NCI-H2029 treated with DMSO at 0.1 percent for 48 hours (cell line): ENCODE measurements at places on chromosomes 4 and X.

DNA sequence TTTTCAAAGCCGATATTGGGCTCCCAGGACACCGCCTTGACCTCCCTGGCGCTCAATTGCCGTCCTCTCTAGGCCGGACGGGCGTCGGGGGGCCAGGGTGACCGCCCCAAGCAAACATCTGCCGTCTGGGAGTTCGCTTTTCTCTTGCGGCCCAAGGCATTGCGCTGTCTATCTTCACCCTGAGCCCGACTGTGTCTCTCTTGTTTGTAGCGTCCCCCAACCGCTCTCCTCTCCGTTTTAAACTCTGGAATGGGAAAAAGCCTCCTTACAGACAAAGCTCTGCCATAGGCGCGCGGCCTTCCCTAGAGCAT is 551 bp upstream of the ARX start:
- DNase-seq: no peak

DNA sequence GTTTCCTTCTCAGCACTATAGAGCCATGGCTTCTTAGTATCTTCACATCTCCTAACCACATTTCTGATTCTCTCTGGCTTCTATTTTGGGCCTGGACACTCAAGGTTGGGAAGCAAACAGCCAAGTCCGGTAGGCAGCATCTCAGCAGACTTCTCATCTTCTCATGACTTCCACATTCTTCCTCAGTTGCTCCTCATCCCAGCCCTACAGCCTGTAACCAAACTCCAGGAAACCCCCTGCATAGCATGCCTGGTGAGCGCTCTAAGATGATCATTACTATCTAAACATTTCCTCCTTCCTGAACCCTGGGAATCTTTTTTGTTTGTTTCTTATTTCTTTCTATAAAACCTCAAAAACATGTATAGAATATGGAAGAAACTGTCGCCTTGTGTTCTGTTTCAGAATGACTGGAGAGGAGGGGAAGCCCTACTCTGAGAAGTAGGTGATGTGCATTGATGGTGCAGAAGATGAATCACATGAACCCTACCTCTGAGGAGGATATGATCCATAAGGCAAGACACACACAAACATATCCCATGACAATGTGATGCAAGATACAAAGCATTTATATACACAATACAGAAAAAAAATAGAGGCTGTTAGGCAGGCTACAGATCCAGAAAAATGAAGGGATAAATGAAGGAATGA is 219.8 kb upstream of the GYPA start:
- no peak for DNase-seq

GRCh38 chrX:85906399-85906798 is 141.0 kb downstream of the CHM start:
- DNase-seq: no peak

GRCh38 chrX:30876367-30876766 is 12.7 kb downstream of the TAB3 start:
- DNase-seq: no peak

- peak; percentile 5 for DNase-seq
Measured at GRCh38 chr4:128565565-128566186, 243.8 kb upstream of the JADE1 start.

DNA sequence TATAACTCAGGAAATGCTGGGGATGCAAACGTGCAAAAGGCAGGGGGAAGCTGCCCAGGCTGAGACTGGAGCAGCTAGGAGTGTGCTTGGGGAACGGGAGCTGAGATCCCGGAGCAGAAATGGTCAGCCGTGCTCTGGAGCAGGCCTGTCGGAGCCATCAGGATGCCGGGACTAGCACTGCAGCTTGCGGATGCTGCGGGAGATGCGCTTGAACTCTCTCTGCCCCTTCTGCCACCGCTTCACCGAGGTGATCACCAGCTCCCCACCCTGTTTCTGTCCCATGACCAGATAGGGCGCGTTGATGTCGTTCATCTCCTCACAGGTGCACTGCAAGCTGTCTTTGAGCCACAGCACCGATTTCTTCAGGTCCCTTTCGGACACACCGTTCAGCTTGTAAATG is 7.6 kb downstream of the SFRP2 start:
- DNase-seq: no peak

GRCh38 chr4:184826691-184827270 is 1.0 kb upstream of the ACSL1 start:
- DNase-seq: no peak

GRCh38 chr4:48699475-48699874 is 80.6 kb downstream of the FRYL start:
- no peak for DNase-seq

DNA sequence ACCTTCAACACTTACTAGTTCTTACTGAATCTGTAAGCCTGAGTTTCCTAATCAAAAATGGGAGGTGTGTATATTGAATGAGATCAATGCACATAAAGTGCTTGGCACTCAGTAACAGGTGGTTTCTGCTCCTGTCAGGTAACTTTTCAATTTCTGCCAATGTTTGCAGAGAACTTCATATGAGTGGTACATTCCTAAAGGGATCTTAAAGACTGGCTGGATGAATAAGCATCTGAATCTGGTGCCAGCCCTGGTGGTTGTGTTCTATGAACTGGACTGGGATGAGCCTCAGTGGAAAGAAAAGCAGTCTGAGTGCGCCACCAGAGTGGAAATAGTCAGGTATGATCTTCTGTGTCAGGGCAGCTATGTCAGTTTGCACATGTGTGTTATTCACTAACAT is 7.0 kb downstream of the TRAPPC11 start:
- DNase-seq: no peak

GRCh38 chr4:159104694-159105414 is 2.0 kb downstream of the RAPGEF2 start:
- peak; percentile 38 for DNase-seq
